NCI-H774 (cell line): ENCODE measurements at places on chromosomes 3 and 15.
A peak's percentile ranks its signal among the peaks of the same experiment; 100 is the strongest.

GRCh38 chr3:155549087-155549486 lies 195.8 kb downstream of the PLCH1 start:
- no peak for DNase-seq

GRCh38 chr3:179063945-179064560 lies 7.6 kb downstream of the ZMAT3 start:
- DNase-seq, result no peak

DNA sequence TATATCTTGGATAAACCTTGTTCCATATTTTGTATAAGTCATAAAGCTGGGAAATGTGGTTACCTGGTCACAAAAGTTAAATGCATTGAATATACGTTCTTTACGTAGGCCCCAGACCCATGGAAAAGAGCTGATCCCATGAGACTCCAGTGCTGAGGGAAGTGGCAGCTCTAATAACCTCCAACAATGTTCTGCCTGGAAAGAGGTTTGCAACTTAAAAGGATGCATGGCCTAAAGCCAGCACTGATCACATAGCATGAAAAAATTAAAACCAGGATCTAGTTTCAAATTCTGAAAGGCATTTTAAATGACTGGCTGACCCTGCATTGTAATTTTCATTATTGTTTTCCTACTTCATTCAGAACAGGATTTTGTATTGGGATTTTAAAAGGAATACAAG lies 27.9 kb upstream of the STRIT1 start:
- DNase-seq, result no peak

DNA sequence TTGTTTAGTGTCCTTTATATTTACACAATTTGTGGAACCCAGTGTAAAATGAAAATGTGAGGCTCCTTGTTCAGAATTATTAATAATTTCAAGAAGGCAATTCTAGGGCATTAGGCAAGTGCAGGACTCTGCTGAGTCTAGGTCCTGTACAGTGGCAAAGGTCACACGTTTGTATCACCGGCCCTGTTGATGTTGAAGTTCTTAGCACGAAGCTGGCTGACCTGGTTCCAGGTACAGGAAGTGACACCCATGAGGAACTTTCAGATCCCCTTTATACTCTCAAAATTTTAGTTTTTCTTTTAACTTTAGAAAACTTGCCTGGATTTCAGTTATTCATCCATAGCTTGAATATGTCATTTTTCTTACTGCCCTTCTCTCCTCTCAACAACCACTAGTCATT lies 349.4 kb downstream of the CNTN6 start:
- no peak for DNase-seq

GRCh38 chr15:69557020-69557706 lies 104.5 kb downstream of the RPLP1 start:
- DNase-seq, result peak; percentile 54

- DNase-seq, result no peak
Measured at GRCh38 chr15:25899870-25900269, 36.7 kb upstream of the ATP10A start.

- no peak for DNase-seq
Measured at GRCh38 chr3:184453296-184453695, 73.4 kb downstream of the CHRD start.
